ENCODE measurements at places on chromosomes 5 and 9.

- no peak for DNase-seq
Measured at GRCh38 chr9:715300-715699, 126.2 kb upstream of the DMRT1 start.

GRCh38 chr5:123303802-123304201, 119.4 kb downstream of the CEP120 start:
- no peak for DNase-seq

DNA sequence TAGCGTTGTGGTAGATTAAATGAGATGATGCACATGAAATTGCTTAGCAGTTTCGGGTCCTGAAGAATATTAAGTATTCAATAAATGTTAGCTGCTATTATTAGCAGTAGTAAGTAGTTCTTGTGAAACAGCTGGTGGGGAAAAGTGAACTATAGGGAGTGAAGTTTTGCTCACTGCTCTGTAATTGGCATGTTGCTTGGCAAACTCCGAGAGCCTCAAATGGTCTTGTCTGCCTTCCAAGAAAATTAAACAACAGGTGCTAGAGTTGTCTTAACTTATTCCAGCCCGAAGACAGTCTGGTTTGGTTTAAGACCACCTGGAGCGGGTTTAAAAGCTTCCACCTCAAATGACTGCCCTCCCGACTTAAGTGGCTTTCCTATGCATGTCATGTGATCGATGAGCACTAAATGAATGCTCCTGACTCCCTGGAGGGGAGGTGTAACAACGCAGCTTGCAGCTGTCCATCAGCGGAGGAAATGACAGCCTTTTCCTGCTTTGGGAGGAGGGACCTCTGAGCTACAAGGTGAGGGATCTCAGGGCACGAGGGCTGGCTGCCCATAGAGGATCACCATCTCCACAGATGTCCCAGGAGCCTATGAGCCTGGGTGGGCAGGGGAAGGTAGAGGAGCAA, 202.9 kb upstream of the PANK3 start:
- no peak for DNase-seq

- DNase-seq, result no peak
Measured at GRCh38 chr9:33443047-33443446, 4.3 kb downstream of the AQP3 start.

DNA sequence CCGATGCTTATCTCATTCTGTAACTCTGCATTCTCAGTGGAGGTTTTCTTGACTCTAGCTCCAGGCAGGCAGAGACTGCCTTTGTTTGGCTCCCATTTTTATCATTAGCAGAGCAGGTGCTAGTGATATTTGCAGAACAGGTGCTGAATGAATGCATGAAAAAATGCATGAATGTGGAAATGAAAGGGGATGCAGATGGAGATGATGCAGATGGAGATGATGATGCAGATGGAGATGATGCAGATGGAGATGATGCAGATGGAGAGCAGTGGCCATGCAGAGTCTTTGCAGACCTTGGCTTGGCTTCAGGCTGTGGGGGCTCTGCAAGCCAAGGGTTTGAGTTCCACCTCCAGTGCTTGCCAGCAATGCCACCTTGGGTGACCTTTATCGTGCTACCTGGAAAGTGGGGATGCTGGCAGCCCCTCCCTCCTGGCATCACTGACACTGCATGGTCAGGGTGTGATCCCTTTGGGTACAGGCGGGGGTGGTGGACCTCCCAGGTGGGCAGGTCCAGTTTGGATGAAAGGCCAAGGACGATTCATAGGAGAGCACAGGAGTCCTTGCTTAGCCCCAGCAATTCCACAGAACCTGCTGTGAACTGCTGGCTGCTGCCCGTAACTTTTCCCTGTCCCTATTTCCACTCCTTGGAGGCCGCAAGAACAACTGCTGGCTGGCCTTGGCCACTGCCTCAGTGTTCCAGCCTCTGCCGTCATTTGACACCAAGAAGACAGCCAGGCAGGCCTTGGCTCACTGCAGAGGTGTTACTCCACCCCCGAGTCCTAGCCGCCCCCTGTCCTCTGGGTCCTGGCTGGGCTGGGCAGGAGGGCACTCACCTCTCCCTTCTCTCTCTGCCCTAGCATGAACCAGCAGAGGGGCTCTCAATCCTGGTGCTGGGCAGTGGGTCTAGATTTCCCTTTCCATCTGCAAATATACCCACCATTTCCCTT, 33.0 kb downstream of the ERGIC1 start:
- DNase-seq, result no peak

GRCh38 chr9:15529566-15530324, 19.0 kb upstream of the PSIP1 start:
- no peak for DNase-seq

DNA sequence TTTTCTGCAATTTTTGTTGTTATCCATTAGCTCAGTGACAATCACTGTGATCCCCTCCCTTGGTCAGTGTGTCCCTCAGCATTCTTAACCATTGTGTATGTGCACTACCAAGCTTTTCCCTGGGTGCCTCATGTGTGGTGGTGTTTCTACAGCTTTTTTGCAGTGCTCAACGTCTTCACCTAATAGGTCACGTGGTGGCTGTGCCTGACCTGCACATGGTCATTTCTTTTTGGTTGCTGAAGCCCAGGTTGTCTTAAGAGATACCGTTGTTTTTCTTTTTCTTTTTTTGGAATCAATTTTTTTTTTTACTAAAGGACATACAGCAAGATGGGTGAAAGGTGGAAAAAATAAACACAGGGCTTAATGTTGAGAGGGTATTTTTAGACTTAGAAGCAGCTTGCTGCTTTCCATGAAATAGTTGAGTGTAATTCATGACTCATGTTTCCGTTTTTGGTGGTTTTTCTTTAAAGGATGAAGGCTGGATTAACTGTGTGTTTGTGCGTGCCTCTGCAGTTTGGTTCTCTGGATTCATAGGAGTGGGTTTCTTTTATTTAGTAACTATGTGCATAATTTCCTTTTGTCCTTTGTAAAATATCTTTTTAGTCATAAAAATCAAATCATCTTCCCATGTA, 22.2 kb downstream of the SH3GL2 start:
- DNase-seq, result no peak

DNA sequence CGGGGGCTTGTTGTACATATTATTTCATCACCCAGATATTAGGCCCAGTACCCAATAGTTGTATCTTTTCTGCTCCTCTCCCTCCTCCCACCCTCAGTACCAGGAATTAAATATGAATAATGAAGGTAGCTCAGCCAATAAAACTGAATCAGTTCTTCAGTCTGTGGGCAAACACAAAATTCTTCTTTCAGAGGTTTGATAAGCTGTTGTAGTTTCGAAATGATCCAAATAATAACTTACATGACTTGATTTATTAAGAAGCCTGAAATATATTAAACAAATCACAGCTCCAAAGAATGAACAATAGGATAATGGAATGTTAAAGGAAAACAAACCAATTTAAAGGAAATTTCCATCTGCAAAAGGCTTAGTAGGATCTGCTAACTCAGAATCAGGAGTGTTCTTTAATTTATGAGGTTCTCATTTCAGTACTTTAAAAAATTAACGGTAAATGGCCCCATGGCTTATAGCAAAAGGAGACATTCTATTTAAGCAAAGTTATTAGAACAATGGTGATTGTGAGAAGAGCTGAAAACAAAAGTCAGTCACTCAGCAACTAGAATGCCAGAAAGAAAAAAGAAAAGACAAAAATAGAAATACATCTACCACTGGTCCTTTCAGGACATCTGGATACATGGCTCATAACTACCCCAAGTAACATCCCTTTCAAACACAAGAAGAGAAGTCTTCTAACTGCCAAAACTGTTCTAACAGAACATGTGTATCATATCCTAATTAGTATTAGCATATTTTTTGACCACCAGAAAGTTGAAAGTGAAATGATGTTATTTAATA, 62.4 kb downstream of the NR3C1 start:
- DNase-seq, result no peak

GRCh38 chr5:4480528-4481349, 659.4 kb upstream of the ADAMTS16 start:
- no peak for DNase-seq

Data from occipital lobe (tissue), 3 donors.